NCI-H460 (cell line): ENCODE measurements at places on chromosomes 7 and 10. TPM values are rescaled to one million over a fixed set of nuclear protein-coding genes. Genes with fewer than 3 reads are reported as not detected.

The CUZD1 gene
- 1.6 and 2.2 TPM in 2 replicates for total RNA-seq

- no peak for DNase-seq
Measured at GRCh38 chr10:69956741-69957230, 95.9 kb upstream of the MACROH2A2 start.

DNA sequence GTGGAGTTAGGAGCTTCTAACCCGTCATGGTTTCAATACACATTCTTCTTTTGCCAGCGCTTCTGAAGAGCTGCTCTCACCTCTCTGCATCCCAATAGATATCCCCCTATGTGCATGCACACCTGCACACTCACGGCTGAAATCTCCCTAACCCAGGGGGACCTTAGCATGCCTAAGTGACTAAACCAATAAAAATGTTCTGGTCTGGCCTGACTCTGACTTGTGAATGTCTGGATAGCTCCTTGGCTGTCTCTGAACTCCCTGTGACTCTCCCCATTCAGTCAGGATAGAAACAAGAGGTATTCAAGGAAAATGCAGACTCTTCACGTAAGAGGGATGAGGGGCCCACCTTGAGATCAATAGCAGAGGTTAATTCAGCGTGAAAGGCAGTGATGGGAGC, 22.4 kb downstream of the PRSS2 start:
- no peak for DNase-seq

DNA sequence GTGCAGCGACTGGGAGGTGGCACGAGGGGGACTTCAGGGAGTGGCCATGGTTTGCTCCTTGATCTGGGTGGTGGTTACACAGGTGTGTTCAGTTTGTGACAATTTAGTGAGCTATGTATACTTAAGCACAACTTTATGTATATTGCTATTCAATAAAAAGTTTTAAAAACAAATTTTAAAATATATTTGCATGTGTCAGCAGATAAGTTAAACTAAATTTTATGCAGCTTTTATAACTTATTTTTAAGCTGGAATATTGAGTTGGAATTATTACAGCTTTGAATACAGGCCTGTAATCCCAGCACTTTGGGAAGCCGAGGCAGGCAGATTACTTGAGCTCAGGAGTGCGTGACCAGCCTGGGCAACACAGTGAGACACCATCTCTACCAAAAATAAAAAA, 5.4 kb downstream of the BAIAP2L1 start:
- DNase-seq, result no peak

DNA sequence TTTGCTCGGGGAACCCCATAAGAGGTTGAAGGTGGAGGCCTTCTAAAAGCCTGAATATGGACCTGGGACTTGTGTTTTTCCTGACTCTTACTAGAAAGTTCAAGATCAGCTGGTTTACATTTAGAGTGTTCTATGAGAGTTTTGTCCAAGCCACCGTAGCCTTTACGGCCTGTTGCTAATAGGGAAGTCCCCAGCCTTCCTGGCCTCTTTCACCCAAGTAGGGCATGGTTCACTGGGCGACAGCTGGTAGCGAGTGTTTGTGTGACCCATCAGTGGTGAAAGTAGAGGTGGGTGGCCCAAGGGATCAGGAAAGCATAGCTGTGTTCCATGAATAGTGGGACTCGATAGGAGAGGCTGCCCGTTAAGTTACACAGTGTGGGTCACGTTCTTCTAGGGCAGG, 60.1 kb downstream of the RABGEF1 start:
- DNase-seq, result no peak

The TRIM74 gene
- 0.12 TPM in 1 of 2 replicates, not detected in the other for total RNA-seq

GRCh38 chr10:16845248-16845647, 28.0 kb upstream of the RSU1 start:
- DNase-seq, result no peak

The VPS26A gene
- total RNA-seq, result 54.2 and 69.1 TPM in 2 replicates

- DNase-seq, result no peak
Measured at GRCh38 chr7:134449680-134450079, 9.2 kb downstream of the AKR1B1 start.

- DNase-seq, result no peak
Measured at GRCh38 chr10:125153703-125154490, 6.5 kb downstream of the CTBP2 start.

GRCh38 chr10:89549510-89549909, 14.1 kb upstream of the SLC16A12 start:
- DNase-seq, result no peak

DNA sequence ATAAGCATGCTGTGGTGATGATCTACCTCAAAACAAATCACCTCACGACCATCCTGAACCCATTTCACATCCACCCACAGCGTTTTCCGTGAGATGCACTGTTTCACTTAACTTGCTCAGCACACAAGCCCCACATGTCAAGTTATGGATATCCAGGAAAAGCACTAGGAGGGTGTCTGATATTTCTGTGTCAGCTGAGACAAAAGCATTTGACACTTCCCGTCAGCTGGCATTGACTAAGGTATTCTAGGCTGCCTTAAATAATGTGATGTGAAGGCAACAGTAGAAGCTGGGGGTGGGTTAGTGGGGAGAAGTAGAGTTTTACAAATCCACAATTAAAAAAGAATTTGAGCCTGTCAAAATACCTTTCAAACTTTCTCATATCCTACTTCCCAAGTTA, 68.7 kb upstream of the MDFIC start:
- no peak for DNase-seq

- no peak for DNase-seq
Measured at GRCh38 chr10:97230146-97230545, 44.4 kb upstream of the SLIT1 start.

DNA sequence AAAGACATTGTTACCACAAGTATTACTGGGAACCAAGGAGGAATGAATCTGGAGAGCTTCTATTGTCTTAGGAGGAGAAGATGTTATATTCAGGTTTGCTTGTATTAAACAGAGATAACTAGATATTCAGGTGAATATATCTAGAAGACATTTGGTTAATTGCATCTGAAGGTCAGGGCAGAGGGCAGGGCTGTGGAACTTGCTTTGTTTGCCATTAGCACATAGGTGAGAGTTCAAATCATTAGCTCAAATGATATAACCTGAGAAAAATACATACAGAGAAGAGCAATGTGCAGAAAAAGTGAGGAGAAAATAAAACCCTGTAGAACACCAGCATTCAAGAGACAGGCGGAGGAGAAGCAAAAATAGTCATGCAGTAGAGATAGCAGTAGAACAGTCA, 116.8 kb downstream of the DNAJB9 start:
- DNase-seq, result no peak

- DNase-seq, result no peak
Measured at GRCh38 chr7:45606050-45606449, 31.9 kb downstream of the ADCY1 start.

- no peak for DNase-seq
Measured at GRCh38 chr7:133674079-133674763, 421.3 kb downstream of the EXOC4 start.

The VWDE gene
- total RNA-seq, result 3.1 and 4.0 TPM in 2 replicates

The CDC14C gene
- total RNA-seq, result 0.23 TPM in 1 of 2 replicates, not detected in the other

GRCh38 chr7:78090616-78091015, 292.0 kb downstream of the PHTF2 start:
- no peak for DNase-seq

DNA sequence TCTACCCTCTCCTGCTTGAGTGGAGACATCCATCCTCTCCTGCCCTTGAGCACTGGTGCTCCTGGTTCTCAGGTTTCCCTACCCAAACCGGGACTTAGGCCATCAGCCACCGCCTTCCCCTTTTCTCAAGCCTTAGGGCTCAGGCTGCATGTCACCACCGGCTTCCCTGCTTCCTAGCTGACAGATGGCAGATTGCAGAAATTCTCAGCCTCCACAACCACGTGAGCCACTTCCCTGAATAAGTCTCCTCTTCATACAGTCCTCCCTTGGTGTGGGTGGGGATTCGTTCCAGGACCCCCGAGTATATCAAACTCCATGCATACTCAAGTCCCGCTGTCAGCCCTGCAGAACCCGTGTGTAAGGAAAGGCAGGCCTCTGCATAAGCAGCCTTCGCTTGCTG, 203.5 kb upstream of the ZNF32 start:
- DNase-seq, result no peak

DNA sequence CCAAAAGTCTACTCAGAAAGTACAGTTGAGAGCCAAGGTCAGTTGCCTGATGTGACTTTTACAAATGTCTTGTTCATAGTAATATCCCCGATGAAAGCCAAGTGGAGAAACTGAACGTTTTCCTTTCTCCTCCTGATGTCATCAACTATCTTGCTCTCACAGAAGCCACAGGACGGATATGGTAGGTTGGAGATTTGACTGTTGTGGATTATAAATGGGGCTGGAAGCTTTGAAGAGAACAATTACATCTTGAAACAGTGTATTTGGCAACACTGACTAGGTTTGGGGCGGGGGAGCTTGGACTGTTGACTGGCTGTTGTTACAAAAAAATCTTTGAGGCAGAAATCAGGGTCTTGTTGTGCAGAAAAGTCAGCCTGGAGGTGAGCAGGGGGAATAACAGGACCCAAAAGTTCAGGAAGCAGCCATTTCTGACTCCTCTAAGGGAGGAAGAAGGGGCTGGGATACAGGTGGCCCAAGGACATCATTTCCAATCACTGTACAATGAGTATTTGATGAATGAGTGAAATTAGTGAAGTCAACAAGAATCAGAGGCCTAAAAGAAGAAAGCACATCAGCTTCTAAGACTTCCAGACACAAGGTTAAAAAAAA, 24.3 kb downstream of the PLEKHS1 start:
- no peak for DNase-seq

The SLC18A3 gene
- total RNA-seq, result not detected in 2 replicates

The ITPRID1 gene
- total RNA-seq, result not detected in 2 replicates

GRCh38 chr7:11328309-11328708, 354.6 kb downstream of the PHF14 start:
- DNase-seq, result no peak

The MCM7 gene
- total RNA-seq, result 88.4 and 91.0 TPM in 2 replicates

The MYL10 gene
- not detected in 2 replicates for total RNA-seq

DNA sequence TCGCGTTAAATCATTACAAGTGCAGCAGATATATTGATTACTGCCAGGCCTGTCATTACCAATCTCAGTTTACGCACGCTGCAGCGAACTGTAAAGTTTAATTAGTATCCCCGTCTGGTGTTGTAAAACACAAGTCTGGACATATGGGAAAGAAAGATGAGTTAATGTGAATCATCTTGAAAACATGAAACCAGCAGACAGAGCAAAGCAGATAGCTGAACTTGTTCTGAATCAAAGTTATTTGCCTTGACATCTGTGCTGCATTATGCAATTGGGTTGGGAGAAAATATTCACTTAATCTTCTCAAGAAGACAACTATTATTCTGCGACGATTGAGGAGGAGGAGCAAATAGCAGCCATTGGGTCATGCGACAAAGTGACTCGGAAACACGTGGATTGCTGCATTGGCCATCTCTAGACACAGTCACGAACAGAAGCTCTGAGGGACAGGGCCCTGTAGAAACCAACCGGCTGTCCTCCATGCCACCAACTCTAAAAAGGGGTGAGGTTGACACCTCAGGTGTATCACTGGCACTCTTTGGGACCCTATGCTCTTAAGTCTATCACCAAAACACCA, 156.3 kb upstream of the C7orf33 start:
- no peak for DNase-seq

DNA sequence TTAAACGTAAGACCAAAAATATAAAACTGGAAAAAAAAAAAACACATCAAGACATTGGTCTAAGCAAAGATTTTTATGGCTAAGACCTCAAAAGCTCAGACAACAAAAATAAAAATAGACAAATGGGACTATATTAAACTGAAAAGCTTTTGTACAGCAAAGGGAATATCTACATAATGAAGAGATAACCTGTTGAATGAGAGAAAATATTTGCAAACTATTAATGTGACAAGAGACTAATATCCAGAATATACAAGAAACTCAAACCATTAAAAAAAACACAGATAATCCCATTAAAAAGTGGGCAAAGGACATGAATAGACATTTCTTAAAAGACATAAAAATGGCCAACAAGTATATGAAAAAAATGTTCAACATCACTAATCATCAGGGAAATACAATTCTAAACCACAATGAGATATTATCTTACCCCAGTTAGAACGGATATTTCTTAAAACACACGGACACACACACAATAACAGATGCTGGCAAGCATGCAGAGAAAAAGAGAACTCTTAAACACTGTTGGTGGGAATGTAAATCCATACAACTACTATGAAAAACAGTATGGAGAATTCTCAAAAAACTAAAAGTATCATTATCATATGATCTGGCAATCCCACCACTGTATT, 28.8 kb downstream of the CNOT4 start:
- no peak for DNase-seq

DNA sequence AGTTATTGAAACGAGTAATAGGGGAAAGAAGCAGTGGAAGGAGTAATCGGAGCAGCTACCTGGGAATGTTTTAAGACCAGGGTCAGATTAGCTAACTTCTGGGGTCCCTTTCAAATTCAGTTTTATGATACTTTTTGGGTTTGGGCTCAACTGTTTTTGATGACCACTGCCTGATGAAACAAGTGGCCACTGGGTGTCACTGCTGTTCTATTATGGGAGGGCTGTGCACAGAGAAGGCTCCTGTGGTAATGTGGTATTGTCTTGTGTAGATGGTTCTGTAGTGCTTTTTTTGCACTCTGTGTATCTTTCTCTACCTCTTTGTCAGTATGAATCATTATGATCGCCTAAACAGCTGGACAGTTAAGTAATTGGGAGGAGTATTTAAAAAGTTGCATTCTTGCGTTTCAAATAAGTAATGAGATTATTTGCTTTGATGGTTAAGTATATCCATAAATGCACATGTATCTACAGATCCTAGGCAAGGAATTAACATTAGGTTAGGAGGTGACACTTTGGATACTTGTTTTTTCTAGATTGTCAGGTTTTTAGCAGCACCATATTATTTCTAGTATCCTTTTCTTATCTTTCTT, 128.4 kb downstream of the ABCA13 start:
- peak; percentile 59 for DNase-seq

DNA sequence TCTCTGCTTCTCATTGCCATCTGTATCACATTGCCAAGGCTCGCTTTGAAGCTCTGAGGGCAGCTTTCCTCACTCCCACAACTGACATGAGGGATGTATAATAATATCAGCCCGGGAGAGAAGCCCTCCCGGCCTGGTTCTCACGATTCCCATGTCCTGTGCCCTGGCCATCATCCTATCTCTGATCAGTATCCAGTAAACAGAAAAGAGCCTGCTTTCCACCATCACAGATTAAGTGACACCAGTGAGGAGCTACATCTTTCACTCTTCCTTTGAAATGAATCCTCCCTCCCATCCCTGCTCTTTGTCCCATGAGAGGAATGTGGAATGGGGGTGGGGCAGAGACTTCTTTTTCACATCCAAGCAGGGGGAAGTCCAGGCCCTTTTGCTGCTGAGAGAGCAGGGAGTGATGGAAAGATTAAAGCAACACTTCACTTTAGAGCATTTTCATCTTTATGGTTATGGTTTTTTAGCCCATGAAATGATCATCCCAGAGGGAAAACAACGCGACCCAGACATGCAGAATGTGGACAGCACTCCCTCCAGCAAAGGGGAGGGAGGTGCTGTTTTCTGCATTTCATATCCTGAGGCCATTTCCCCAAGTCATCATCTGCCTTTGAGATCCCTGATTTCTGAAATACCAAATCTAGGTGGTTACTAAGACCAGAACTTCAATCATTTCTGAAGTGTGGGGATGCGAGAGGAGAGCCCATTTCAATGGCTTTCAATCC, 84.6 kb upstream of the LYZL1 start:
- no peak for DNase-seq

- DNase-seq, result no peak
Measured at GRCh38 chr7:94410413-94411187, 15.9 kb downstream of the COL1A2 start.

GRCh38 chr7:34780546-34780945, 122.5 kb downstream of the NPSR1 start:
- DNase-seq, result no peak

The TTYH3 gene
- total RNA-seq, result 6.0 and 8.1 TPM in 2 replicates
